Progenitor cell of endocrine pancreas (in vitro differentiated cells): ENCODE measurements at places on chromosomes 16 and 17. TPM values are rescaled to one million over a fixed set of nuclear protein-coding genes. Genes with fewer than 3 reads are reported as not detected.

ARHGDIG gene
- total RNA-seq, result 6.0 and 6.5 TPM in 2 replicates

GRCh38 chr16:23058576-23058975, 90.7 kb downstream of the USP31 start:
- peaks cover 12% of the 10 kb centered on the region for H3K27me3 ChIP-seq
- H3K4me3 ChIP-seq, result no peak overlapping the region
- DNase-seq, result no peak
- no peaks in the 10 kb centered on the region for H3K4me1 ChIP-seq
- H3K27ac ChIP-seq, result no peak overlapping the region
- H3K36me3 ChIP-seq, result no peaks in the 10 kb centered on the region

ELP5 gene
- total RNA-seq, result 42.3 and 45.0 TPM in 2 replicates

GRCh38 chr17:40342504-40343218, 21.9 kb downstream of the GJD3 start:
- peaks cover 4% of the 10 kb centered on the region for H3K36me3 ChIP-seq
- H3K4me3 ChIP-seq, result peak overlapping the region; percentile 89
- peak overlapping the region; percentile 97 for H3K27ac ChIP-seq

DNA sequence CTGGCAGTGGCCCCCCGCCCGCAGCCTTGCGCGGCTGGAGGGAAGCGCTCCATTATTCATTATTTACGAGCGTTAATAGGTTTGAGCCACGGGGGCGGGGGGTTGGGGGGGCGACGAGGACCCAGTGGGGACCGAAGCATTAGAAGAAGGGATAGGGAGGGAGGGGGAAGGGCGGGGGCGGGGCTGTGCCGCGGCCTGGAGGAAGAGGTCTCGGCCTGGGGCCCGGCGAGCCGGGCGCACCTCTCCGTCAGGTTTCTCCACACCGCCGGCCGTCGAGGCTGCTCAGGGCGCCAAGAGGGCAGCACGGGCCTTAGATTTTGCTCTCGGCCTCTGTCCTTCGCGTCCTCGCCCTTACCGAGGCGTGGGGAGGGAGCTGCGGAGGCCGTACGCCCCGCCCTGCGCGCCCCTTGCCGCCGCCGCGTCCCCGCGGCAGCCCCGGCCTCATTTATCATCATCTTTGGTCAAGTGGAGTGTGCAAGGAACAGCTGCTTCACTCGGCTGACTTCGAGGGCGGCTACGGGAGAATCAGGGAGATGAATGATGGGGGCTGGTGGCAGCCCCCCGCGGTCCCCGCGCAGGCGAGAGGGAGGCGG, 54.2 kb downstream of the SREBF1 start:
- H3K27ac ChIP-seq, result peak overlapping the region; percentile 77
- DNase-seq, result peak; percentile 44
- H3K36me3 ChIP-seq, result no peaks in the 10 kb centered on the region
- H3K4me3 ChIP-seq, result peak overlapping the region; percentile 69

DNA sequence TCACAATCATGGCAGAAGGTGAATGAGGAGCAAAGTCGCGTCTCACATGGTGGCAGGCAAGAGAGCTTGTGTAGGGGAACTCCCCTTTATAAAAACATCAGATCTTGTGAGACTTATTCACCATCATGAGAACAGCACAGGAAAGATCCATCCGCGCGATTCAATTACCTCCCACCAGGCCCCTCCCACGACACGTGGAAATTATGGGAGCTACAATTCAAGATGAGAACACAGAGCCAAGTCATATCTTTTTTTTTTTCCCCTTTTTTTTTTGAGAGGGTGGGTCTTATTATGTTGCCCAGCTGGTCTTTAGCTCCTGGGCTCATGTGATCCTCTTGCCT, 60.0 kb downstream of the RPTOR start:
- no peak overlapping the region for H3K27ac ChIP-seq
- peaks cover 11% of the 10 kb centered on the region for H3K4me1 ChIP-seq
- no peaks in the 10 kb centered on the region for H3K27me3 ChIP-seq
- DNase-seq, result no peak

DNA sequence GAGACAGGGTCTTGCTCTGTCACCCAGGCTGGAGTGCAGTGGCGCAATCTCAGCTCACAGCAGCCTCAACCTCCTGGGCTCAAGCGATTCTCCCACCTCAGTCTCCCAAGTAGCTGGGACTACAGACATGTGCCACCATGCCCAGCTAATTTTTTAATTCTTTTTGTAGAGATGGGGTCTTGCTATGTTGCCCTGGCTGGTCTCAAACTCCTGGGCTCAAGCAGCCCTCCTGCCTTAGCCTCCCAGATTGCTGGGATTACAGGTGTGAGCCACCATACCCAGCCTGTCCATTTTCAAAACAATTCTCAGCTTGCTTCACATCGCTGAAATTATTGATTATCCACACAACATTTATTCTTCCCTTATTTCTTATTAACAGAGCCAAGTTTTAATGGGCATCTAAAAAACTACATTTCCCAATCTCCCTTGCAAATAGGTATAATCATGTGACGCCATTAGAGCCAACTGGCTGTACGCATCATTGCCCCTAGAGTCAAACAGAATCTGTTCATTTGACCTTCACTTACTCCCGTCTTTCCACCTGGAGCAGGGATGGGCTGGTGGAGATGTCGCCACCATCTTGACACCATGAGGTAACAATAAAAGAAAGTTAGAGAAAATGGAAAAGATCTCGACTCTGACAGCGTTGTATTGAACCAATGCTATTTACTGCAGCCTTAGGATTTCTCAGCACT, 148.0 kb upstream of the FOXF1 start:
- no peak for DNase-seq
- H3K4me1 ChIP-seq, result no peaks in the 10 kb centered on the region
- H3K4me3 ChIP-seq, result no peak overlapping the region

DNA sequence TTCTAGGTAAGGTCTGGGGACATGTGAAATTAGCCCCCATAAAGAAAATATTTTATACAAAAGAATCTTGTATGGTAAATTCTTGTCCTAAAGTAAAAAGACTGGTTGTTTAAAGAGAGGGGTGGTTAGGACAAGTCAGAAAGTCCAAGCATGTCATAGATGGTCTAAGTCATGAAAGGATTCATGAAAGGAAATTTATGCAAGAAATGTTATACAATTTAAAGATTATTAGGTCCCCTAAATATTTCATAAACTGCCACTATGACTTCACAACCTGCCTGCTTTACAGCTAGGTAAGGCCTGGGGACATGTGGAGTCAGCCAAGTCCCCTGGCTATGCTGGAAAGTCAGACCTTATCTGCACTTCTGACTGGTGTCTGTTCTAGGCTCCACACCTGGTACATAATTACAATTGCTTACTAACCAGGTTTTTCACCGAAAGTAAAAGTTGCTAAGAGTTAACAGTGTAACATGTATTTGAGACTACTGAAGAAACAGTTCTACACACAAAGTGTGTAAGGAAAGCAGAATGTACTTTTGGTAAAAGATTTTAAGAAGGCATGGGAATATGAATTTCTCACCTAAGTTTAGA, 17.0 kb downstream of the N4BP1 start:
- H3K27ac ChIP-seq, result no peak overlapping the region
- H3K36me3 ChIP-seq, result peaks cover 64% of the 10 kb centered on the region
- no peak for DNase-seq
- no peaks in the 10 kb centered on the region for H3K4me1 ChIP-seq

DNA sequence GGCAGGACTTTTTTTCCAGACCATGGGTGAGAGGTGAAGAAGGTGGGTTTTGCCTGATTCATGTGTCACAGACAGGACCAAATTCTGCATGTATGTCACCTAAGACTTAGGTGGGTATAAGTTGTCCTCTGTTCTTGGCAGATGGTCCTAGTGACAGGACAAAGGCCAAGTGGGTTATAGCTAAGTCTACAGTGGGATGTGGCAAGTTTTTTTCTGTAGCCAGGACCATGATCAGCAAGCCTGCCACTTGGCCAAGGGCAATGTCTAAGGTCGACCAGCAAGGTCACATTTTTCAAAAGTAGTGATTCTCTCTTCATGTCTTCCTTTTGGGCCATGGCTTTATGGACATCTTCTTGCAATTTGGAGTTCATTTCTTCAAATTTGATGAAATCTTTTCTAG, 20.2 kb downstream of the ZNF267 start:
- H3K36me3 ChIP-seq, result peaks cover 96% of the 10 kb centered on the region
- no peak overlapping the region for H3K27ac ChIP-seq
- no peak overlapping the region for H3K4me3 ChIP-seq
- no peaks in the 10 kb centered on the region for H3K4me1 ChIP-seq
- no peaks in the 10 kb centered on the region for H3K27me3 ChIP-seq

- H3K4me1 ChIP-seq, result peaks cover 2% of the 10 kb centered on the region
- no peak within 1 kb of the TSS for H3K4me3 ChIP-seq
- no peaks in the 10 kb centered on the region for H3K36me3 ChIP-seq
- H3K27me3 ChIP-seq, result peaks cover 68% of the 10 kb centered on the region
- no peak for DNase-seq
Observed at GRCh38 chr17:74924250-74924948, at the start of gene OTOP2. Gene OTOP2 (plus strand): TSS chr17:74924273. CDS start chr17:74924633, 360 bp downstream.

KRTAP16-1 gene
- not detected in 2 replicates for total RNA-seq

- no peaks in the 10 kb centered on the region for H3K27me3 ChIP-seq
- peaks cover 6% of the 10 kb centered on the region for H3K36me3 ChIP-seq
- H3K4me3 ChIP-seq, result peak overlapping the region; percentile 7
- H3K27ac ChIP-seq, result peak overlapping the region; percentile 98
- no peak for DNase-seq
Observed at GRCh38 chr17:75350706-75351105, 54.8 kb downstream of the GRB2 start.

CEP295NL gene
- total RNA-seq, result 2.3 and 2.6 TPM in 2 replicates

DNA sequence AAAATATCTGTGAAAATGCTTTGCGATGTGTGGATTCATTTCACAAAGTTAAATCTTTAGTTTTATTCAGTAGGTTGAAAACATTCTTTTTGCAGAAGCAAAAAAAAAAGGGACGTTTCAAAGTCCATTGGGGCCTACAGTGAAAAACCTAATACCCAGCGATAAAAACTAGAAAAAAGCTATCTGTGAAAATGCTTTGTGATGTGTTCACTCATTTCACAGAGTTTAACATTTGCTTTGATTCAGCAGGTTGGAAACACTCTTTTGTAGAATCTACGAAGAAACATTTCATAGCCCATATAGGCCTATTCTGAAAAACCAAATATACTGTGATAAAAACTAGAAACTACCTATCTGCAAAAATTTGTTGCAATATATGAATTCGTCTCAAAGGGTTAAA, 113.6 kb upstream of the WSB1 start:
- no peaks in the 10 kb centered on the region for H3K27me3 ChIP-seq
- DNase-seq, result no peak
- H3K36me3 ChIP-seq, result no peaks in the 10 kb centered on the region

MSLN gene
- 0.50 TPM in 1 of 2 replicates, not detected in the other for total RNA-seq

RAMP2 gene
- total RNA-seq, result 4.3 and 4.4 TPM in 2 replicates

GRCh38 chr16:56792967-56793366, 63.0 kb downstream of the NUP93 start:
- peaks cover 9% of the 10 kb centered on the region for H3K4me1 ChIP-seq
- no peak overlapping the region for H3K27ac ChIP-seq
- H3K27me3 ChIP-seq, result no peaks in the 10 kb centered on the region
- no peak overlapping the region for H3K4me3 ChIP-seq
- H3K36me3 ChIP-seq, result no peaks in the 10 kb centered on the region
- no peak for DNase-seq

DNA sequence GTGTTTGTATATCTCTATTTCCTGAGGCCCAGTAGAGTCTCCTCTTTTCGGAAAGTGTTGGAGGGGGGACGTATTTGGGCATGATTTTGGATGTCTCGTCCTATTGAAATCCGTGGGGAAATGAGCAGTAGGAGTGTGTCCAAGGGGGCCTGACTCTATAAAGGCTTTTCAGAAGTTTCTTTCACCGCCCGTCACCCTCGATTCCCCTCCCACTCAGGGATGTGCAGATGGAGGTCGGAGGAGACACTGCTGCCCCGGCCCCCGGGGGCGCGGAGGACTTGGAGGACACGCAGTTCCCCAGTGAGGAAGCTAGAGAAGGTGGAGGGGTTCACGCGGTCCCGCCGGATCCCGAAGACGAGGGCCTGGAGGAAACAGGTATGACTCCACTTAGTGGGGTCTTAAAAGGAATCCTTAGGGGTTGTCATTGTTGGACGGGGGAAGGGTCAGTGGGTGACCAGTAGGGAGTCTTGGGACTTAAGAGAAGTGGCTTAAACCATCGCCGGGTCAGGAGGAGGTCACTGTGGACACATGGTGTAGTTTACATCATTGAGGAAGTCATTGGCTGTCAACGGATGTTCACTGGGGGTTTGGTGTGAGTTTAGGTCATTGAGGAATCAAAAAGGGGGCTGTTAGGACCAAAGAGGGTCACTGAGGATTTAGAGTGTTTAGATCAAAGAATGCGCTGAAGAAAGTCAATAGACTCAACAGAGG, 424 bp downstream of the MON1B start:
- H3K4me1 ChIP-seq, result peaks cover 23% of the 10 kb centered on the region
- H3K27ac ChIP-seq, result peak overlapping the region; percentile 98
- DNase-seq, result no peak
- H3K4me3 ChIP-seq, result peak overlapping the region; percentile 96

GRCh38 chr16:67179421-67180080, 4.2 kb downstream of the MATCAP1 start:
- peaks cover 4% of the 10 kb centered on the region for H3K4me1 ChIP-seq
- peaks cover 27% of the 10 kb centered on the region for H3K27me3 ChIP-seq
- no peak overlapping the region for H3K4me3 ChIP-seq
- no peak overlapping the region for H3K27ac ChIP-seq

DNA sequence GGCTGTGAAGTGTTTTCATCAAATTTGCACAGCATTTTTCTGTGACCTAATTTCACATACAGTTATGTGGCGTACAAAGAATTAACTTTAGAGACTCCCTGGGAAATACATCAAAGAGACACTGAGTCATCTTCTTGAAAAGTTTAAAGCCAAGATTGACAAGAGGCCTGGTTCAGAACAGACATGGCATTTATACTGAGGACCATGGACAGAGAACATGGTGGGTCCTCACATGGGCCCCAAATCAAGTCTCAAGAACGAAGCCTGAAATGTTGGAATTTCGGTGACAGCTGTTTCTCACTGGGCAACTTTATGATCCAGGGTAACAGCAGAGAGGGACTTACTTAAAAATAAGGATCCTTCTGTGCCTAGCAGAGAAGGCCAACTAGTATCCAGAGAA, 311.5 kb upstream of the KCNJ16 start:
- H3K4me3 ChIP-seq, result no peak overlapping the region
- H3K36me3 ChIP-seq, result no peaks in the 10 kb centered on the region
- H3K27ac ChIP-seq, result no peak overlapping the region
- no peak for DNase-seq
- H3K27me3 ChIP-seq, result no peaks in the 10 kb centered on the region

DNA sequence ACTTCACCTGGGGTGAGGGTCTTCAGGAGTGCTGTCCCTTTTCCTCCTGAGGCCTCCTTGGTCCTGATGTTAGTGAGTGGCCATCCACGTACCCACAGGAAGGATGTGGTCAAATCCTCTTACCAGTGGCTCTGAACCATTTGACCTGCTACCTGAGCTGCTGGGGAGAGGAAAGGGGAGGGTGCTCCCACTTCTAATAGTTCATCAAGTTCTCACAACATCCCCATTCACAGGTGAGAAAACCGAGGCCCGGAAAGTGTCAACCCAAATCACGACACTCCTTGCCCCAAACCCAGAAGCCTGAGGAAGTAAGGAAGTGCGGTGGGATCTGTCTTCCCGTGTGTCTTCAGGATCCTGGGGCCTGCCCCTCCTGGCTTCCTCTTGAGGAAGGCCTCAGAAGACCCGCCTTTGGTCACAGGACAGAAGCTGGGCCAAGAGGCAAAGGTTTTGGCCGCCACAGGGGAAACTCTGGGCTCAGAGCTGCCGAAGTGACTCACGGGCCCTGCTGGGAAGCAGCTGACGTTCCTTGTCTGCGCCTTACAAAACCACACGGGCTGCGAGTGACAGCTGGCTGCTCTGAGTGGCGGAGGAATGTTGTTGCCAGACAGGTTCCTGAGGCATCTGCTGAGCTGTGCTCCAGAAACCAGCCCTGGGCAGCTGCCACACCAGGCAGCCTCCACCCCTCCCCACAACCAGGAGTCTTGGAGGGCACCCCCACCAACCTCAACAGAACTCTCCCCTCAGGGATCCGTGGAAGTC, 13.9 kb upstream of the KIFC3 start:
- no peaks in the 10 kb centered on the region for H3K36me3 ChIP-seq
- no peak overlapping the region for H3K4me3 ChIP-seq
- peak overlapping the region; percentile 71 for H3K27ac ChIP-seq
- DNase-seq, result peak; percentile 31
- H3K27me3 ChIP-seq, result peaks cover 5% of the 10 kb centered on the region
- H3K4me1 ChIP-seq, result peaks cover 24% of the 10 kb centered on the region

CCDC102A gene
- 15.6 and 16.9 TPM in 2 replicates for total RNA-seq
